ENCODE measurements at places on chromosomes 5 and 9.

DNA sequence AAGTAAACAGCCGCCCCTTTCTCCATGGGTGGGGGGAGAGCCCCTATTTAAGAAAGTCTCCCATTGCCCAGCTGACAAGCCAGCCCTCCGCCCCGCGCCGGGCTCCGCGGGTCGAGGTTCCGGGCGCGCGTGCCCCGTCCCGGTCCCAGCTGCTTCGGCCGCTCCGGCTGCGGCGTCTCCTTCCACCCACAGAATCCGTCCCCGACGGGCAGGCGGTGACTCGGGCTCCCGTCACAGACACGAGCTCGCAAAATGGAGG, 223 bp downstream of the NR3C1 start:
- DNase-seq = no peak

- DNase-seq = no peak
Observed at GRCh38 chr5:161899590-161899989, 51.7 kb downstream of the GABRA1 start.

DNA sequence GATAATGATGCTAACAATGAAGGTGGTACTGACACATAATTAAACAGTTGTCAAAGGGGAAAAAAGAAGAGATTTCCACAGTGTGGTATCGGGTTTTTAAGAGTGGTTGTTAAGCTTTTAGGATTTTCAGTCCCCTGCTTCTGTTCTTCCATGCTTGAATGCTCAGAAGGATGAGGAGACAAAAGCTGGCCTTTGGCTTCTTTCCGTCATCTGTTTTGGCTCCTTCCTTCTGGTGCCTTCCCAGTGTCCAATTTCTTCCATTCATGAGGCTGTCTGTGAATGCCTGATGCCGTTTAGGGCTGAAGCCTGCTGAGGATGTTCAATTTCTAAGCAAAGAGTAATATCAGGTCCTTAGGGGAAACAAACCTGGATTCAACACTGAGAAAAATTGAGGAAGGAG, 179.6 kb upstream of the GLRA1 start:
- DNase-seq = no peak

GRCh38 chr5:178416919-178417318, 173.3 kb downstream of the COL23A1 start:
- no peak for DNase-seq

DNA sequence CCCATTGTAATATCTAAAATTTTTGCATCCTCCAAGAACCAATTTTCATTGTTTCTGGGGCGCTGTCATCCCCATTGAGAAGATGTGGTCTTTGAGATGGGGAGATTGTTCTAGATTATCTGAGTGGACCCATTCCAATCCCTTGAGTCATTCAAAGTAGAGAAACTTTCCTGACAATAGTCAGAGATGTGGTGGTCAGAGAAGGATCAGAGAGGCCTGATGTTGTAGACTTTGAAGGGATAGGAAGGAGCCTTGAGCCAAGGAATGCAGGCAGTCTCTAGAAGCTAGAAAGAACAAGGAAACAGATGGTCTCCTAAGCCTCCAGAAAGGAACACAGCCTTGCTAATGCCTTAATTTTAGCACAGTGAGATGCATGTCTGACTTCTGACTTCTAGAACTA, 80.4 kb downstream of the TEK start:
- DNase-seq = no peak

DNA sequence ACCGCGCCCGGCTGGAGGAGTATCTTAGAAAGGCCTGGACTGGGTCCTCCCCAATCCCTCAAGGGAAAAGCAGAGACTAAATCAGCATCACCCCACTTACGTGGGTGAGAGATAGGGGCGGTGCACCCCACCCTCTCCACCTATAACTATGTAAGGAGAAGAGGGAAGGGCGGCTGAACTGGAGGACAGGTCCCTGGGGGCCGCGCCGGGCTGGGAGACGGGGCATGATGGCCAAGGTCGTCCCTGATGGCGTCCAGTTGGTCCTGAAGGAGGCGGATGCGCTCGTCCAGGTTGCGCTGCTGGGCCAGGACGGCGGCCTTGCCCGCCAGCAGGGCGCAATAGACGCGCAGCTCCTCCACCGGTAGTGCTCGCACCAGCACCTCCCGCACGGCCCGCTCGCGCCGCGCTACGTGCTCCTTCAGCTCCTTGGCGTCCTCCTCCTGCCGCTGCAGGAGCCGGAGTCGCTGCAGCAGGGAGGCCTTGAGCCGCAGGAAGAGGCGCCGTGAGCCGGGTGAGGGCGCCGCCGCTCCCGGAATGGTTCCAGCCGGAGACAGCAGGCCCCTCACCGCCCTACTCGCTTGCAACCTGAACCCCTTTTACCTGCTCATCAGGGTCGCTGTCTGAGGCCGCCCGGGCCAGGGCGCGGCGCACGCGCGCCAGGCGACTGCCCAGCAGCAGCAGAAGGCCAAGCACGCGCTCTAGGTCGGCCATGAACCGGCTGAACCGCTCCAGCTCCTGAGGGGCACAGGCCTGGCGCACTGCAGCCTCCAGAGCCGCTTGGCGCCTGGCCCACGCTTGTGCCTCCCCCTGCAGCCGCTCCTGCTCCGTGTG, 7.6 kb downstream of the SHROOM1 start:
- DNase-seq = no peak

DNA sequence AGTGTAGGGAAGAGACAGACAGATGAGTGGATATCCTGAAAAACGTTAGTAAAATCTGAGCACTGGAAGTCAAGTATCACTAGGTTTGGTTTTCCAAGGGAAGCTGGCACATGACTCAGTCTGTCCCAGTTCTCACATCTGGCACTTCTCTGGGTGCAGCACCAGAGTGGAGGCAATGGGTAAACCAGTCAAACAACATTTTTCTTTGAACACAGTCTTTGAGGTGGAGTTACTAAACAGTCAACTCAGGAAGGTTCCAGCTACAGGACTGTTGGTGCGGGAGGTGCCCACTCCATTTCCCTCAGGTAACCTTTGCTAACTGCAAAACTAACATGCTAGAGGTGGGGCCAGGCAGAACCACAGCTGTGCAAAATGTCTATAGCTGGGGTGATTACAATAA, 301.4 kb upstream of the RFX3 start:
- DNase-seq = no peak

GRCh38 chr5:22986281-22986680, 133.1 kb upstream of the CDH12 start:
- DNase-seq = no peak

- no peak for DNase-seq
Observed at GRCh38 chr9:30925635-30926034, 1458.8 kb upstream of the ACO1 start.

DNA sequence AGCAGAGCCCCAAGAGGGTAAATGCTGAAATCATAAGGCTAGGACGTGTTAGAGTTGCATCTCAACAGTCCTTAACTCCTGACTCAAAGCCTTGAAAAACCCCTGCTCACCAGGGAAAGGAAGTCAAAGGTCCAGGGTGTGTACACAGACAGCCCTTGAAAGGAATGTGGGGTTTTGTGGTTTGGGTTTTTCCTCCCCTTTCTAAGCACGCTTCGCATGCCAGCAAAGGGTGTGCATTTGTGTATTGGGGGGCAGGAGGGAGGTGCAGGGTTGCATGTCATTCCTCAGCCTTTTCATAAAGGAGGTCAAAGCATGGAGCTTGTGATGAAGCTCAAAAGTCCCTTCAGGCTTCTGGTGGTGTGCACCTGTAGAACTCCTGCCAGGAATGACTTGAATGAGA, 17.3 kb upstream of the XPA start:
- DNase-seq = no peak

DNA sequence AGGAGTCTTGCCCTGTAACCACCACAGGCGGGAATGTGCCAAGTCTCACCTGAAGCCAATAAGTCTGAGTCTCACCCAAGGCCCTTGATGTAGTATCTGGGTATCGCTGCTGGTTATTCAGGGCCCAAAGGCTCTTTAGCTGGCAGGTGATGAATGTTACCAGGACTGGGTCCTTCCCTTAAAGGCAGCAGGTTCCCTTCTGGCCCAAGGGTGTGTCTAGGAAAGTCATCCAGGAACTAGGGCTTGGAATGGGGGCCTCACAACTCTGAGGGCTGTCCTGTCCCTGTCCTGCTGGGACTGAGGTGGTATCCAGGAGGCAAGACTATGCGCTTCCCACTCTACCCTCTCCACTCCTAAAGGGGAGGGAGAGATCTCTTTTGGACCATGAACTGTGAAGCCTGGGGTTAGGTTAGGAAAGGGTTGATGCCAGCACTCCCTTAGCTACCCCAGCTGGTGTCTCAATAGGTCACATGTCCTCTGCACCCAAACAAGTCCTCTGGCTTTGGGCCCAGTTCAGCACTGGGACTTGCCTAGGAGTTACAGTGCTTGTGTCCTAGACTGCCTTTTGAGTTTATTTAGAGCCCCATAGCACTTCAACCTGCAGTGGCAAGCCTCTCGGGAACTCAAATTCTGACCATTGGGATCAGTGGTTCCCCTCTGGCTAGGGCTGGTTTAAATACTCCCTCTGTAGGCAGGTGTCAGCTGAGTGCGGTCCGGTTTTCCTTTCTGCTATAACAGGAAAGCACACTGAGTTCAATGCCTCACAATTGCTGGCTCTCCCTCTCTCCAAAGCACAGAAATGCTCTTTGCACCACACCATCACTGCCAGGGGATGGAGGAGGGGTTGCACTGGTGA, 22.5 kb upstream of the RANBP3L start:
- DNase-seq = no peak

DNA sequence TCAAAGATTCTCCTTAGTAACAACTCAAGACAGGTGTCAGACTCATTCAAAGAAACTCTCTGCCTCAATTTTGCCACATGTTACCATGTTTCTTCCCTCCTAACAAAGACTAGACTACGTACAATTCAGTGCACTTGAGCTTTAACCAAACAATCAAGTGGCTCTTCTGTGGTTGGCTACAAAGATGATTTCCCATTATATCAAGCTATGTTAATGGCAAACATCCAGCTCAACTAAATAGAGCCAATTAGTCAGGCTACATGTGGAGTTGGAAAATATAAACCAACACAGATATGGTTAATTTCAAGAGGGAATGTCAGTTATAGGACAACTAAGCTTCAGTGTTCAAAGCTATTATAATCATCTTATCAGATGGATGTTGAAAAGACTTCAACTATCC, 29.2 kb upstream of the ADRA1B start:
- no peak for DNase-seq

- DNase-seq = no peak
Observed at GRCh38 chr5:138370537-138370936, 18.1 kb downstream of the KDM3B start.

DNA sequence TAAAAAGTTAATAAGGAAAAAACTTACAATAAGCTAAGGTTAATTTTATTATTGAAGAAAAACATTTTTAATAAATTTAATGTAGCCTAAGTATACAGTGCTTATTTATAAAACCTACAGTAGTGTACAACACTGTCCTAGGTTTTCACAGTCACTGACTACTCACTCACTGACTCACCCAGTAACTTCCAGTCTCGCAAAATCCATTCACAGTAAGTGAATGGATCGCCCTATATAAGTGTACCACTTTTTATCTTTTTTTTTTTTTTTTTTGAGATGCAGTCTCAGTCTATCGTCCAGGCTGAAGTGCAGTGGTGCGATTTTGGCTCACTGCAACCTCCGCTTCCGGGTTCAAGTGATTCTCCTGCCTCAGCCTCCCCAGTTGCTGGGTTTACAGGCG, 47.7 kb downstream of the FNIP1 start:
- DNase-seq = no peak

GRCh38 chr5:71882826-71883741, 164.0 kb downstream of the CARTPT start:
- no peak for DNase-seq

- DNase-seq = no peak
Observed at GRCh38 chr5:134638760-134639201, 6.2 kb upstream of the SAR1B start.

DNA sequence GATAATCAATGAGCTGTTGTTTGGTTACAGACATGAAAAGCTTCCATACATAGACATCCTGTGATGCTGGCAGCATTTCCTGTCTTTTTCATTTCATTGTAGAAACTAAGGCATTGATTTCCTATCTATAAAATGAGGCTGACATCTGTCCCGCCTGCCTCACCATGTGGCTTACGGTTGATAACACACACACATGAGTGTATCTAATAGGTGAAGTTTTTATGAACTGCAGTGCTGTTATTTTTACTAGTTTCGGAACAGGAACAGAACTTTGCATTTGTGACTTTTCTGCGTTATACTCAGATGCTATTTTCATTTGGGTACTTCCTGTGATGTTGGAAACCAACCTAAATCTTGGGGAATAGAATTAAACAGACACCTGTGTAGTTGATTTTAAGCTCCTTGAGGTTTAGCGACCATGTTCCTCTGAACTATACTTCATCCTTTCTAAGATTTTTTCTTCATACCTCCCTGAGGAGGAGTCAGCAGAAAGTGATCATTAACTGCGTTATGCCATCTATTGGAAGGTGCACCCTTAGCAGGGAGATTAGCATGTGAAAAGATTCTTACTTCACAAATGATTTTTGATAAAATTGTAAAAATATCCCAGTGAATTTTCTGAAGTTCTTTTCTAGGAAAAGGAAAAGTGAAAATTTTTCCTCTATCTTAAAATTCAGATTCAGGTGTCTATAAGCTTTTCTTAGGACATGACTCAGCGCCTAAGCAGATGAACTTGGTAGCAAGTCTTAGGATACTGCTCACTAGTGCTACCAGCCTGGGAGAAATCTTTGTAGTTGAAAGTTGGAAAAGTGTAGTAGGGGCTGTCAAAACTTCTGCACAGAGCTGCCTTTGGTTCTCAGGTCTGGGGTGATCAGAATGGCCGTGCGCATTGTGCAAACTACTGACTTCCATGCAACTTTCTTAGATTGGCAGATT, 134.5 kb downstream of the TRIO start:
- DNase-seq = no peak

DNA sequence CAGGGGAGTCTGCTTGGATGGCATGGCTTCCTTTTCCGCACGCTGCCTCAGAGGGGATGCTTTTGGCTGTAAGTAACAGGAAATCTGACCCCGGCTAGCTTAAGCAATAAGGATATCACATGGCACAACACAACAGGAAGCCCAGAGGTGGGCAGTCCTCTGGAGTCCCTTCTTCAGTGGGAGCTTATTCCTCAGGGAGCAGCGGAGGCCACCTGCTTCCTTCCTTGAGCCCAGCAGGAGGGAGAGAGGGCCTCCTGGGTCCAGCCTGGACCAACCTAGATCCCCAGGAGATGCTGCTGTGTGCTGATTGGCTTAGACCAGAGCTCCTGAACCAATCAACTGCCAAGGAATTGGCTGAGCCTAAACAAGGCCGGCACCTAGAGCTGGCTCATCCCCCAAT, 66.3 kb downstream of the C9orf50 start:
- no peak for DNase-seq

- no peak for DNase-seq
Observed at GRCh38 chr9:100591139-100591538, 13.3 kb downstream of the CAVIN4 start.

- DNase-seq = no peak
Observed at GRCh38 chr9:120612218-120612617, 32.3 kb upstream of the CDK5RAP2 start.

- no peak for DNase-seq
Observed at GRCh38 chr5:180142021-180142765, 66.8 kb downstream of the RASGEF1C start.

GRCh38 chr9:102087141-102087540, 348.7 kb upstream of the GRIN3A start:
- DNase-seq = no peak

DNA sequence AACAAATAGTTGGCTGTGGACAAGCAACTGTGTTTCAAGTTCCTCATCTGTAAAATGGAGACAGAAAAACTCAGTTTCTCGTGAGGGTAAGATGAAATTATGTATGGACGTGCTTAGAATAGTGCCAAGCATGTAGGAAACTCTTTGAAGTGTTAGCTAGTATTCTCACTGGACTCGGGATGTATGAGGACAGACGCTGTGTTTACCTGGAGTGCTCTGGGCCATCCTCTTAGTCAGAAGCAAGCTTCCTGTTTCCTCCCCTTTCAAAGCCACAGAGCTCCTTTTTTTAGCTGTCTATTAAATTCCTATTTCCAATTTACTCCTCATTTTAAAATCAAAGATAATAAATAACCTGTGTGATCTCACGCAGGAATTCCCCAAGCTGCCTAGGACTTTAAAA, 23.8 kb upstream of the IQGAP2 start:
- DNase-seq = no peak

Measured in thymus (tissue), 14 donors.